ENCODE measurements at places on chromosomes 6 and 20. TPM values are rescaled to one million over a fixed set of nuclear protein-coding genes. Genes with fewer than 3 reads are reported as not detected.

Gene C6orf58
- under 0.01 TPM for total RNA-seq

Gene ZNF334
- 2.0 TPM for total RNA-seq

Gene CST1
- total RNA-seq = not detected

Gene CARMIL1
- 26.2 TPM for total RNA-seq

Gene ULBP2
- total RNA-seq = 2.6 TPM

Gene CRISP2
- total RNA-seq = not detected

Gene RFX6
- not detected for total RNA-seq

Gene YIPF3
- 141 TPM for total RNA-seq

Gene TCP11
- not detected for total RNA-seq
